GF-D8 (cell line): ENCODE measurements at places on chromosomes 3 and 15.

GRCh38 chr15:90552162-90552928 is 22.6 kb downstream of the CRTC3 start:
- DNase-seq, result no peak

DNA sequence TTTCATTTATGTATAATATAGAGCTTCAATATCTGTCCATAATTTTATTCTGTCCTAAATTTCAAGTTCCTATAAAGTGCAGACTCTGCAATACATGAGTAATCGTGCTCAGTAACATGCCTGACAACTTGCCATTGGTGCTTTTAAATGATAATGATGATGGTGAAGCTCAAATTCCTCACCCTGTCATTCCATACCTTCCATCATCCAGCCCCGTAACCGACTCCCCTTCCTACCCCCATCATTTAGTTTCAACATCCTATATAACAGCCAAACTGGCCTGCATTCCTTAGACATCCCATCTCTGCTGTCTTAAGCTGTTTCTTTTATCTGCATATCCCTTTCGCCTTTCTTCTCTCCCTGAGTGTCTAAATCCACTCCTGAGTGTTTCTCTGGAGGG is 67.2 kb upstream of the DLG1 start:
- DNase-seq, result no peak

- no peak for DNase-seq
These were observed 271.4 kb downstream of the CLSTN2 start for GRCh38 chr3:140206196-140207040.

GRCh38 chr3:189833266-189833665 is 202.1 kb downstream of the TP63 start:
- no peak for DNase-seq

- DNase-seq, result no peak
These were observed 30.8 kb downstream of the ST3GAL6 start for GRCh38 chr3:98793971-98794370.

GRCh38 chr3:169477790-169478189 is 185.7 kb downstream of the MECOM start:
- DNase-seq, result no peak

- no peak for DNase-seq
These were observed 206.3 kb upstream of the PRICKLE2 start for GRCh38 chr3:64431526-64432091.

DNA sequence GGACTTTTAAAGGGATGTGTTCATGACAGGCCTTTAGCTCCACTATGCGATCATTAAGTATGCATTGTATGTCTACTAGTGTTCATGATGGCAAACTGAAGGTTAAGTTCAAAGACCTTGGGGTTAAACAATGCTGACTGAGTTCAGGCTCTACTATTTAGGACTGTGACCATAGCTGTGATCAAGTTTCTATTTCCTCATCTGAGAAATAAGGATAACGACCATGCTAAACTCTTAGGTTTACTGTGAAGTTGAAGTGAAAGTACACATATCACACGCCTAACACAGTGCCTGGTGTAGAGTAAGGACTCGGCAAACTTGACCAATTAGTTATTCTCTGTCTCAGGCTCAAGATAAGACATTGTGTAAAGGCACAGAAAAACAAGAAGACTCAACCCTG is 243.2 kb downstream of the MBNL1 start:
- DNase-seq, result no peak

DNA sequence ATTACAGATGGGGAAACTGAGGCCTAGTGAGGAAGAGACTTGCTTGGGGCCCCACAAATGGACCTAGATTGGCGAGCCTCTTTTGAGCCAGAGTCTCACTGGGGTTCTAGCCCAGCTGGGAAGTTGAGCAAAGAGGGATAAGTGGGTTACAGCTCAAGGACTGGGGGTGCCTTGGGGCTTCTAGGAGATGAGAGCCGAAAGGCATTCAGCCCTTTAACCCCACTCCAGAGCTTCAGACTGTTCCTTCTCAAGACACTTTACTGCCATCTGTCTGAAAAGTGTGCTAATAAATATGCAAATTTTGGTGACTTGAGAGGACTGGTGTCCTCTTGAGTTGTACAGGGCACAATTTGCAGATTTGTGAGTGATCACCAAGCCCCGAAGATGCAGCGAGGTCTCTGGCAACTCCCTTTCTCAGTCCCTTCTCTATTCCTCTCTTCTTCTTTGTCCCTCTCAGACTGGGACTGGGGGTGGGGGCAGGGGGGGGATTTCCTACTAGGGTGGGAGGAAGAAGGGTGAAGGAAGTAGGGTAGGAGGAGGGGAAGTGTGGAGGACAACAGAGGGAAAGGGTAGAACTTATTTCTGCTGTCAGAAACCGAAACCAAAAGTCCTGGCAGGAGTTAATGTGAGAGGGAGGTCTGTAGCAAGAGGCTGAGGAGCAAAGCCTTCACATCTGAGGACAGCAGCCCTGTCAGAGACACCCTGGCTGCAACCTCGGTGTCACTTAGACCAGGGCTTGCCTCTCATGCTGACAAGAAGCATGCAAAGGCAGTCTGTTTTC is 16.2 kb upstream of the ANKDD1A start:
- peak; percentile 69 for DNase-seq

GRCh38 chr3:31370380-31370666 is 162.4 kb upstream of the STT3B start:
- DNase-seq, result no peak

DNA sequence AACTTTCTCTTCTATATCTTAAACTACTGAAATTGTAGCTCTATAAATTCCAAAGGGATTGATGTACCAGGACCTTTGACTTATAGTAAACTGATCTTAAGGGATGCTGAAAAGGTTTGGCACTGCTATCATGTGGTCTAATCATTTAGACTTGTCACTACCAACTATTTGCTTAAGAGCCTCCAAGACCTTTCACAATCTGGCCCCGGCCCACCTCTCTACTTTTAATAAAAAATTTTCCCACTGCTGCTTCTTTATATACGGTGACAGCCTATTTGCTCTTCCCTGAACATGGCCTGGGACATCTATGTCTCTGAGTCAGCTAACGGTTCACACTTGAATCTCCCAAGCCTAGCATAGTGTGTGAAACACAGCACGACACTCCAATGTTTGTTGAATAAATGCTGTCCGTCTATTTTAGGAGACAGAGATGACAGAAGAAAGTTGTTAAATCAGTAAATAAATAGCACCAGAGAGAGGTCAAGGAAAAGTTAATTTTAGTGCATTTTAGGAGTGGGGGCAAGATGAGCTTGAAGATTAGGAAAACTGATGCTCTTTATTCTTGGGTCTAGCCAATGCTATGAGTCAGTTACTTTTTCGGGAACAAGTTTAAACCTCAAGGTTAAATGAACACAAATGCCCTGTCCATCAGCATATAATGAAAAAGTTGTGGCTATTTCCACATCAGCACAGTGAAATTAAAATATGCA is 212.9 kb downstream of the TIGIT start:
- DNase-seq, result no peak

DNA sequence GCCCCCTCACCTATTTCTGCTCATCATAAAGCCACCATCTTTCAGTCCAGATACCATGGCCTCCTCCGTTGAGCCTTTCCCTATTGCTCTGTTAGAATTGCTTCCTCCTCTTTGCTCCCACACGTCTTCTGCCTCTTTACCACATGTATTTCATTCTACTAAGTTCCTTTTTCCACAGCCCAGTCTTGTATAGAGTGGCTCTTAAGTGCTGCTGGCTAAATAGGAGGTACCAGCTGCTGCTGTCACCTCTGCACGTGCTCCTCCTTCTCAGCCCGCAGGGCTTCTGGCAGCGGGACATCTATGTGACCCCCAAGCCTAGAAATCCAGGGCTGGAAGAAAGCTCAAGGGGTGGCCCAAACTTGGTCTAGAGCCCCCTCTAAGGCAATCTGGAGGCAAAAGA is 38.8 kb upstream of the PLXND1 start:
- DNase-seq, result peak; percentile 24

DNA sequence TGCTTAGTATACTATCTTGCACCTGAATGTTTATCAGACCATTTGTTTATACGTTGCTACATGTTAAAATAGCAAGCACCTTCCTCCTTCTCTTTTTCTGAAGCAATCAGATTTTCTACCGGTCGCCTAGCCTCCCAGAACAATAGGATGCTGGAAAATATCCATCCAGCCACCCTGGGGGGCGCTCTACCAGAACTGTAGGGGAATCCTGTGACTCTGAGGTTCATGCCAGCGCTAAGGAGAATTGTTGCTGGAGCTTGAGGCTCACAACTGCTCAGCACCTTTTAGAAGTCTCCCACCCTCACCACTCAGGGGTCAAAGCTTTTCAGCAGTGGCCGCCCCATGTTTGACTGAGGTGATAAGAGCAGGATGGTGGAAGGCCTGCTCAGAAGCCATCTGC is 27.5 kb downstream of the SQOR start:
- DNase-seq, result no peak

- no peak for DNase-seq
These were observed 3.7 kb downstream of the HHATL start for GRCh38 chr3:42698911-42699230.

DNA sequence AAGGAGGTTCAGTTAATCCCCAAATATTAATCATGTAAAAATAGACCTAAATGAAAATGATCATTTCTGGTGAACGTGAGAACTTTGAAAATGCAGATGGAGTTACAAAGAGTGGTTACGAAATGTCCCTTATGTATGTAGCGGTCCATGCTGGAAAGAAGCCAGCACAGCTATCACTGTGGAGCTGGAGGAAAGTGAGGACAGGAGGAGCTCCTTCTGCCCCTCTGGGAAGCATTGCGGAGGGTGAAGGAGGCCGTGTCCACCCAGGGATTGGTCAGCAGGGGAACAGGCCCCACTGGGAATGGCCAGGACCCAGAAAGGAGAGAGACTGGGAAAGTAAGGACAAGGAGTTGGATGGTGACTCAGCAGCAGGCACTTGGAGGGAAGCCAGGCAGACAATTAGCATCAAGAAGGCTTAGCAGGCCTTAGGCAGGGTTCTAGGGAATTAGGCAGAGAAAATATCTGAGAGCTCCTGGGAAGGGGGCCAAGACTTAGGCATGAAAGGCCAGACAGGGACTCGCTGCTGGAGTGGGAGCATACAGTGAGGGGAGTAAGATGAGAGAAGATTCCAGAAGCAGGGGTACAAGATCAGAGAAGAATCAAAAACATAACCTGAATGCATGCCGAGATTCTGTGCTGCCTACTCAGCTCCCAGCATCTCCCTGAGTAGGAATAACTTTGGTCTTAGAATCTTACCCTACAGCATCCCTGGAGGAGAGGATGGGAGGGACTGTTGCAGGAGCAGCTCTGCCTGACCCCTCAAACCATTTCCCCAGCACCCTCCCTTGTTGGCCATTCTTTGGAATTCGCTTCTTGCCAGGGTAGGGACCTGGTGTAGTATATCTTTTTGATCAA is 171.0 kb upstream of the UMPS start:
- no peak for DNase-seq

DNA sequence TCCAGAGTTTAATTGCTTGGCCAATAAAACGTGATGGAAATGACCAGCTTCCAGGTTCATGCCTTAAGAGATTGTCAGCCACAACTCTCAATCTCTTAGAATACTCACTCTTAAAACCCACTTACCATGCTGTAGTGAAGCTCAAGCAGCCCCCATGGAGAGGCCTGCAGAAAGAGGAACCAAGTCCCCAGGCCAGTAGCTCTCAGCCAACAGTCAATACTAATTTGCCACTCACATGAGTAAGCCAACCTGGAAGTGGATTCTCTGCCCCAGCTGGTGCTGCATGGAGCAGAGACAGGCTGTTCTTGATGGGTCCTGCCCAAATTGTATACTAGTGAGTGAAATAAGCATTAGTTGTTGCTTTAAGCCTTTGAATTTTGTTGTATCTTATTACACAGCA is 155.9 kb downstream of the OXSM start:
- DNase-seq, result no peak

DNA sequence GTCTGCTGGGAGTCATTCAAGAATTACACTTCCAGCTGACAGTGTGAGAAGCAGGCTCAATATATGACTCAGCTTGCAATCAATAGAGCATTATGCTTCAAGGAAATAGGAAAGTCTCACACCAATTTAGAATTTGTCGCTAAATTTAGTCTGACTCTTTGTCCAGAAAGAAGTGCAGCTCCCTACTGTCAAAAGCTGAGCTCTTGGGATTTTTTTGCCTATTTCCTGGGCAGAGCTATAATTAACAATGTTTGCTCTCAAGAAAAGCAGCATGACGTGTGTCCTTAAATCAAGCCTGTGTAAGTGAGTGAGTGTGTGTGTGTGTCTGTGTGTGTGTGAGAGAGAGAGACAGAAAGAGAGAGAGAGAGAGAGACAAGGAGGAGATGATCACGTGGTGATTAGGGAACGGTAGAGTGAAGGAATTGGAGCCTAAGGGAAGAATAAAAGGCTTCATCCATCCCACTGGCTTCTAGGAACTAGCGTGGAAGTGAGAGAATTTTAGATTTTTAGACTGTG is 16.4 kb upstream of the SLC35G2 start:
- DNase-seq, result no peak

DNA sequence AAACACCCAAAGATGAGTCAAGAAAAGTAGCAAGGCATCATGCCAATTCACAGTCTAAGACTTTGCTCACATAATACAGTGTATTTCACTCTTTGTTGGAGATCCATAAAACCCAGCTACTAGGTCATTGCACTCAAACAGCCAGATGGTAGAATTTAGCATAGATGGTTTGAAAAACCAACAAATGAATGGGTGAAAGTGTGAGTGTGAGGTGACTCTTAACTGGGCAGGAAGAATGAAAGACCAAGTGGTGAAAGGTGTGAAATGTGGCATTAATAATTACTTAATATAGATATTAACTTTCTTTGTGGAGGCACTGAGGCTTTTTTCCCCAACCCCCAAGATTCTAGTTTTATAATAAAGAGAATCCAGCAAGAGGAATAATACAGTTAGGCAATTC is 159.5 kb downstream of the SQOR start:
- DNase-seq, result no peak

- DNase-seq, result no peak
These were observed 3.1 kb downstream of the WDR93 start for GRCh38 chr15:89693696-89694095.

- DNase-seq, result no peak
These were observed 568.3 kb upstream of the ZNF717 start for GRCh38 chr3:76353683-76354082.

DNA sequence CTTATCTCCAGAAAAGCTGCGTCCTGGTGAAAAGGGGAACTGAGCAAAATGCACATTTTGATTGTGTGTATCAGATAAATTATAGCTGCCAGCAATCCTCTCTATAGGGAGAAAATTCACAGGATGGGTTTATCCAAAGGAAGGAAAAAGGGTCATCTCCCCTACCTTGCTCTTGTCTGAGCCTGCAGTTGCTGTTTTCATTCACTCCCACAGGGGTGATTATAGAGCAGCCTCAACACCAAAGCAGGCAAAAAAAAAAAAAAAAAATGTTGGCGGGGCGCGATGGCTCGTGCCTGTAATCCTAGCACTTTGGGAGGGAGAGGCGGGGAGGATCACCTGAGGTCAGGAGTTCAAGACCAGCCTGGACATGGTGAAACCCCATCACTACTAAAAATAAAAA is 333.7 kb downstream of the ROBO2 start:
- no peak for DNase-seq

DNA sequence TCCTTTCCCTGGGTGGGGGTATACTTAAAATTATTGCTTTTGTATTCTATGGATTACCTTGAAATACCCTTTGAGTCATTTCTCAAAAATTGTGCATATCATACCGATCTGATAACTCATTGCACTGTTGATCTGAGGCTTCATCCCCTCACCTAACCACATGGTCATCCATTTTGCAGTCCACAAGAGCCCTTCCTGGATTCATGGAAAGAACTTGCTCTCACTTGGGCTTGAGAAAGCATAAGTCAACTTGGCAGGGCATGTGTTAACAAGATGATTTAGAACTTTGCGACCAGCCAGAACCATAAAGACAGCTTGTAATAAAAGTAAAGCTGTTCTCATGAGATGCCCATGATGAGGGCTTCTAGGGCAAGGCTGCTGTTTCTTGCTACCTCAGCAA is 22.2 kb downstream of the MME start:
- DNase-seq, result no peak

GRCh38 chr3:73490453-73491286 is 134.1 kb downstream of the PDZRN3 start:
- DNase-seq, result no peak
